Adrenal gland (tissue), 19 donors: ENCODE measurements at places on chromosomes 6 and 20. TPM values are rescaled to one million over a fixed set of nuclear protein-coding genes. Genes with fewer than 3 reads are reported as not detected.

Gene SLCO4A1
- 20.7 TPM for polyA plus RNA-seq

Gene PAX1
- polyA plus RNA-seq: not detected

Gene HSPA12B
- polyA plus RNA-seq: 1.5 TPM

Gene PLN
- 8.8 TPM for polyA plus RNA-seq

DNA sequence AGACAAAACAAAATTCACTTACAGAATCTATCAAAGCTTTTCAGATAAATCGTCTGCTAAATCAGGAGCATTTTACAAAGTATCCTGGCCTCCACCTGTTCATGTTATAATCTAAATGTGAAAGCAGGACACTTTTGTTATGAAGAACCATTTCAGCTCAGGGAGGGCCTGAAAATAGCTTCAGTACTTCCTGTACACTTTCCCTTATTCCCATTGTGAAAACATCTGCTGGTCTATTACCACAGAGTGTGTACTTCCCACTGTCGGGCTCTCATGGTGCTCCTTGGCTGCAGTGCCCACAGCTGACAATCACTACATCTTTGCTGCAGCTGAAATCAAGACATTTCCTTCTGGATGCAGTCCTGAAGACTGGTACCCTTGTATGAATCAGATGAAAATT is 128.1 kb downstream of the OPRM1 start:
- DNase-seq: no peak

GRCh38 chr20:40778894-40779496 is 90.0 kb upstream of the MAFB start:
- no peak for DNase-seq
